ENCODE measurements at places on chromosomes 7 and 10.

DNA sequence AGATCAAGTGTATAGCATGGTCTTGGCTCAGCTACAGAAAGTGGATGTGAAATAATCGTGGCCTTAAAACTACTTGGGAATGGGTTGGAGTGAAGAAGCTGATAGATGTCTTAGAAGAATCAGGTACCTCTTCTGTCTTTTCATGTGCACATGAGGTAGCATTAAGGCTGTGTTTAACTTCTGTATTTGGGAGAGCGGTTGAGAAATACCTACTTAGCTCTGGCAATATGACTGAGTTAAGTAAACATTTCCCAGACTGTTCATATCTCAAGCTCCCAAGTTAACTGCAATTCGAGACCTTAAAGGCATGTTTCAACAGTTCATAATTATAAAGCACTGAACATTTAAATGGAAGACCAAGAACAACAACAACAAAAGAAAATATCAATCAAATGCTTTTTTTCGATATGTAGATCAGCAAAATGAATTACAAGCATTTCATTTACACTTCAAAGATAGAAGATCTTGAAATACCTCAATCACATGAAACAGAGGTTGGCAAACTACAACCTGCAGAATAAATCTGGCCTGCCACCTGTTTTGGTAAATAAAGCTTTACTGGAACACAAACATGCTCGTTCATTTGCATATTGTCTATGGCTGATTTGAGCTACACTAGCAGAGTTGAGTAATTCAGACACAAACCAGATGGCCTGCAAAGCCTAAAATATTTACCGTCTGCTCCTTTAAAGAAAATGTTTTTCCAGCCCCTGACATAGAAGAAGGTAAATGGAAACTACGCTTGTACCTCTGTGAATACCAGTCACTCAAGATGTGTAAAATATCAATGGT, 337.1 kb upstream of the GLI3 start:
- peak; percentile 4 for DNase-seq

DNA sequence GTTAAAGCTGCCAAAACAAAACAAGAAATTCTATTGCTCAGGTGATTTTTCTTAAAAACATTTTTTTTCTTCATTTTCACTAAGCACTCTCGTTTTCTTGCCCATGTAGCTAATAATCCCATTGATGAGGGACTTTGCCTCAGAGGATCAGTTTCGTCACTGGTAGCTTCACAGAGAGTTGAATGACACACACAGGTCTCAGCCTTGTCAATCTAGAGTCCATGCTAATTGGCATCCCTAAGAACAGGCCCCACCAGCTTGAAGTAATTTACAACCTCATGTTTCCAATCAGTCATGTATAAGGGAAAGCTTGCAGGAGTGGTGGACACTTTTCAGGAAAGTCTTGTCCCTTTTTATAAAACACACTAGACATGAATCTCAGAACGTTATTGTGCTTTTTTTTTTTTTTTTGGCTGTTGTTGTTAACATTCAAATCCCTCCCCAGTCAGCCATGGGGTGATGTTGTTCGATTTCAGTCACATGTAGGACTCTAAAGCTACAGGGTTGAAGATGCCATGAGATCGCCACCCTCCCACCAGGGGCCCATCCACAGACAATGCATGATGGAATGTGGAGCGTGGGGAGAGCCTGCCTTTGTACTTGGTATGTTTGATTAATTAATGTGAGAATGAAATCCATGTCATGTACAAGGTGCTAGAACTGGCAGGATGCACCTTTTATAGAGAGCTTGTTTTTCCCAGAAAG, 232.4 kb upstream of the FZD8 start:
- no peak for DNase-seq

DNA sequence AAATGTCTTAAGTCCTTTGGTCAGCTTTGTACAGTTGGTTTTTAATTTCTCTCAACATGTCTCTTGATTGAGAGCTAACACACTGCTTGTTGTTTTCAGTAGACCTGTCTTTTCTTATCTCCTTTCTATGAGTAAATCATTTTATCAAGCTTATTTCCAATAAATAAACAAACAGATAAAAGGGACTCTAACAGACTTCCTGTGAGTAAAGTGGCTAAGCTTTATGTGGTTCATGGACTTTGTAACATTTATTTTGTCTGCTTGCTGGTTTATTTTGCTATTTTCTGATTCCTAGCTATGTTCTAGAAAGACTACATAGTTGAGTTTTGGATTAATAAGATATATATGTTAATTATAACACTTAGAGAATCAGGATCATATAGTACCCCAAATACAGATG, 27.1 kb downstream of the OR9A2 start:
- no peak for DNase-seq

- DNase-seq = no peak
These were observed 56.7 kb downstream of the EGFR start for GRCh38 chr7:55075464-55076021.

DNA sequence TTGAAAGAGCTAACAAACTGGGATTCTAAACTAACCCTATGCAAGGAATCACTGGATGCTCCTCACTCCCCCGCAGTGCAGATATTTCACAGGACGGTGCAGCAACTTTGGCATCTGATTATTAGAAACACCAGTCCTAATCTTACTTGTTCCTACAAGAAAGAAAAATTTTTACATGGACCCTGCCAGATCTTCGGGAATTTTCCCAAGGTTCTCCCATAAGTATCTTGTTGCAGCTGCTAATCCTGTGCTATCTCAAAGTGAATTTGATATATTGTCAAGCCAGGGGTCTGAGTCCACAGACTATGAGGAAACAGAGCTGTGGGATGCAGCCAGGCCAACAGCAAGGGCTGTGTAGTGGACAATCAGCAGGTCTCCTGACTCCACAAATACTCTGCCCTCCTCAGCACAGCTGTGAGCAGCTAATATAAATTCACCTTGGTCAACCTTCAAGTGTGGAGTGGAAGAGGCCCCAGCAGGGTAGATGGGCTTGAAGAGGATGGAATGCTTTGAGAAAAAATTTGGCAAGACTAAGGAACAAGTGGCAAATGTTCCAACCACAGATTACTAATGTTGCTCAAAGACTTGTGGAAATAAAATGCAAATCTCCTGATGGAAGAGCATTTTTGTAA, 25.6 kb downstream of the VSTM4 start:
- peak; percentile 45 for DNase-seq

- DNase-seq = peak; percentile 17
These were observed 31.5 kb downstream of the MBL2 start for GRCh38 chr10:52740913-52741675.

GRCh38 chr10:112191041-112191590, 7.6 kb upstream of the GPAM start:
- no peak for DNase-seq

GRCh38 chr10:79542626-79543025, 17.6 kb downstream of the SFTPA2 start:
- no peak for DNase-seq

DNA sequence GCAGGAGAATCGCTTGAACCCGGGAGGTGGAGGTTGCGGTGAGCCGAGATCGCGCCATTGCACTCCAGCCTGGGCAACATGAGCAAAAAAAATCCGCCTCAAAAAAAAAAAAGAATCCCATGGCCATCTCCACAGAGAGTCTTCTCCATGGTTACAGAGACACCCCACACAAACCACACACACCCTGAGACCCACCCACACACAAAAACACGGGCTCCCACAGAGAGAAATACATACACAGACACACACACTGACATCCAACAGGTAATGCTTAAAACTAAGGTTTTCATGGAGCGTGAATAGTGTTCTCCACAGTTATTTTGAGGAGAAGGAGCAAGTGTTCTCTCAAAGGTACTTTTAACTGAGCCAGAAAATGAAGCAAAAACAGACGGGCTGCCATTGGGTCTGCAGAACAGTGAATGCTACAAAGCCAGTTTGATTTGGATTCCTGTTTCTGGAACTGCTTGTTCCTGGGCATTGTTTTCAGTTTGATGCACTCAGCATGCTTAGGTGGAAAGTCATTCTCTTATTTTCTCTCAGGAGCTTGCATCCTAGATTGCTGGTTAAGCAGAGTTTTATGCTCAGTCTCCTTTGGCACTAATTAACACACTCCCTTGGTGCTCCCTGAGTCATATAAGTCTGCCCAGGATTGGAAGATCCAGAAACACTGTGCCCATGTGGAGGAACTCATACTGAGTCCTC, 15.4 kb downstream of the AHCYL2 start:
- no peak for DNase-seq

GRCh38 chr7:35263396-35263795, 9.5 kb upstream of the TBX20 start:
- DNase-seq = no peak

GRCh38 chr7:128176696-128177095, 64.4 kb upstream of the LEP start:
- no peak for DNase-seq

DNA sequence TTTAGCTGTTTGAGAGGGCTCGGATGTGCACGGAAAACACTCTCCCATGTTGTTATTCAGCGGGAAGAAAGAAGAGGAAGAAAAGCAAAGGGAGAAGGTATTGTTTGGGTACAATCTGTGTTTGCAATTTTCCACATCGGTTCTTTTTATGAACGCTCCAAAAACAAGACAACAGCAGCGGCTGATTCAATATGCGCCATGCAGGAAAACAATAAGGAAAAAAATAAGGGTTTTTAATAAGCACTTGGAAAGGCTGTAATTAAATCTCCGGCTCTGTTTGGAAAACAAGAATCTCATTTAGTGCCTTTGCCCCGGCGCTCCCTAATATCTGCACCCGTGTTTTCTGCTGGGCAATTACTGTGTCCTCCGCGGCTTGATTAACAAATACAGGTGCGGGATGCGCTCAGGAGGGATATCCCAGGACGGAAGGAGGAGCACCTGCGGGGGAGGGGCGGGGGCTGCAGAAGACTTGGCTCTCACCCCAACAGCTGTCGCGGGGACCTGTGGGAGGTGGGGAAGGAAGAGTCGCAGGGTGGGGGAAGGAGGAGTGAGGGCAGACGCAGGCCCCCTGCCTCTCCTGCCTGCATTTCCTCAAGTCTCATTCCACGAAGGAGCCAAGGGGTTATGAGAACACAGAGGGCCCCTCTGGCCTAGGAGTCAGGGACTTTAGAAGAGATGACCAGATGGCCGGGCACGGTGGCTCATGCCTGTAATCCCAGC, 181.5 kb upstream of the PODXL start:
- no peak for DNase-seq

DNA sequence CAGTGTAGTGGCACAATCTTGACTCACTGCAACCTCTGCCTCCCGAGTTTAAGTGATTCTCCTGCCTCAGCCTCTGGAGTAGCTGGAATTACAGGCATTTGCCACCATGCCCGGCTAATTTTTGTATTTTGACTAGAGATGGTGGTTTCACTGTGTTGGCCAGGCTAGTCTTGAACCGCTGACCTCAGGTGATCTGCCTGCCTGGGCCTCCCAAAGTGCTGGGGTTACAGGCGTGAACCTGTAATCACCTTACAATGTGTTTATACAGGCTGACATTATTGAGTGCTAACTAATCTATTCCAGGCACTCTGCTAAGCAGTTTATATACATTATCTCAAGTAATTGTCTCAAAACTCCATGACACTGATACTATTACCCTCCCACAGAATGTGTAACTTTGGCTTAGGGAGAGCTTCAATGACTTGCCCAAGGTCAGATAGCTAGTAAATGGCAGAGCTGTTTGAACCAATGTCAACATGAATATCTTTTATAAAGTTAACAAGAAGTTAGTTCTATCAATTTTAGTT, 36.8 kb downstream of the KIFBP start:
- DNase-seq = no peak

- no peak for DNase-seq
These were observed 89.6 kb upstream of the ZNF804B start for GRCh38 chr7:88669913-88670312.

- peak; percentile 97 for DNase-seq
These were observed 817.6 kb downstream of the TNS3 start for GRCh38 chr7:46764100-46764936.

- no peak for DNase-seq
These were observed 142.9 kb upstream of the AHR start for GRCh38 chr7:17155529-17155928.

DNA sequence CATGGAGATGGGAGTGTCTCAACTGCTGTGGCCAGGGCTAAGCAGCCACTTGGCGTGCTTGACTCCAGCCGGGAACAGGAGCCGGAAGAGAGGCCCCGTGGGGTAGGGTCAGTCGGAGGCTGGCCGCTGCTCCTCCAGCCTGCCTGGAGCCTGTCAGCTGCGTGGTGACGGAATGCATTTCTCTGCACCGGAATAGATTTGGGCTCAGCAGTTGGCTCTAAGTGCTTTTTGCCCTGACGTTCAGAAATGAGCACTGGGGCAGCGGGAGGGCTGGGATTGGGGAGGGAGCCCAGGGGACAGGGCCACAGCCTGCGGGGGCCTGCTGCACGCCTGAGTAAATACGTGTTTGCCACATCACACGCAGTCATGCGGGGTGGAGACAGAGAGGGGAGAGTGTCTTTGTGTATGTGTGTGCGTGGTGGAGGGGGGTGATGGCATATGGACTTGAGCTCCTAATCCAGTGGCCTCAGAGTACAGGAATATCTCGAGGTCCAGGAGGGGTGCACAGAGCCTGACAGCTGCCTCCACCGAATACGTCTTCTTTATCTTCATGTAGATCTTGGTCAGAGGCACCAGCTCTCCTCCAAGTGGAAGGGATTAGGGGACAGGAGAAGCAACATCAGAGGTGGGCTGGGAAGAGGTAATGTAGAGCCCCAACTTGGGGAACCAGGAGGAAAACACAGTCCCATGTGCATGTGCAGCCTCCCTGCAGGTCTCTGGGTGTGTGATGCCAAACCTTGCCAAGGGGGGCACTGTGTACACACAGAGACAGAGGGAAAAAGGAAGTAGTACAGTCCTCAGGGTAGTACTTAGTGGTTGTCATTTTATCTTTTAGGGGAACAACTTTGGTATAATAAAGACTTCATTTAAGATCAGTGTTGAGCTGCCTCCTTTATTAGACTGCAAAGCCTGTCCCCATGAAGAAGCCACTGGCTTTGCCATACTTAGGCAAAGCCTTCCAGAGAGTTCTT, 151.4 kb downstream of the CDH23 start:
- peak; percentile 15 for DNase-seq

DNA sequence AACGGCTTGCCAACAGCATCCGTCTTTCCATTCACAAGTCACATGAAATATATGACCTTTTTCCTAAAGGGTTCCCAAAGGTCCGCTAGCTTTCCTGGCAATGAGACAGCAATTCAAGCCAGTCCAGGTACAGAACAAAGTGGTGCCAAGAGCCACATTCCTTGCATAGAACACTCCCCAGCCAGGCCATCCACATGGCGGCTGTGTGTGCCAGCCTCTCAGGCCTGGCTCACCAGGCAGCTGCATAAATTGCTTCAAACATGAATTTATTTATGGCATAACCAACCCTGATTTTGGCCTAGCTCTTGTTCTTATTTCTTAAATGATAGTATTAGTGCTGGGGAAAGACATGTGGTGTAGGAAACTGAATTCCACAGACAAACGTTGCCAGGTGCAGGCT, 63.7 kb upstream of the CREB5 start:
- DNase-seq = no peak

GRCh38 chr7:149310113-149310836, 48.3 kb downstream of the ZNF783 start:
- DNase-seq = peak; percentile 87

GRCh38 chr10:51768886-51769465, 69.6 kb upstream of the CSTF2T start:
- no peak for DNase-seq
